WERI-Rb-1 (cell line): ENCODE measurements at places on chromosomes 7 and 10.

DNA sequence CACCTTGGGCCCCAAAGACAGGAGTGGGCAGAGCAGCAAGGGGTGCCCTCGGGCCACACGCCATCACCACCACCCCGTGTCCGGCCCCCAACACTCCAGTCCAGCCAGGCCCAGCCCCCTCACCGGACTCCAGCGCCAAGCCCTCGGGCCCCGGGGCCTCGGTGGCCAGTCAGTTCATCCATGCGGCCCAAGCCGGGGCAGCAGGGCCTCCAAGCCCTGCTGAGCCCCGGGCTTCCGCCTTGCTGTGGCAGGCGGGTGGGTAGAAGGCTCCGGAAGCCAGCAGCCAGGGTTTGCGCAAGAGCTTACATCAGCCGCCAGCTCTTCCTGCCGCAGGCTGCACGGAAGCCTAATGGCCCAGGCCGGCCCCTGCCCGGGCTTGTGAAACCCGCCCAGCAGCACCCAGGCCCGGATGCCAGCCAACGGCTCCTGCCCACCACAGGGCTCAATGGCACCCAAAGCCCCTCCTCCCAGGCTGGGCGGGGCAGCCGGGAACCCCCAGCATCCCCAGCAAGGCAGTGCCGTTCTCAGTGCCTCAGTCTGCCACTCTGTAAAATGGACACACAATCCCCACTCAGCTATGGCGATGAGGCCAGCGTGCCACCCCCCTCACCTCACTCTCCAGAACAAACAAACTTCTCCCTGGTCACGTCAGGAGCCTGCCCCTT lies 26.5 kb downstream of the TNRC18 start:
- DNase-seq = no peak

DNA sequence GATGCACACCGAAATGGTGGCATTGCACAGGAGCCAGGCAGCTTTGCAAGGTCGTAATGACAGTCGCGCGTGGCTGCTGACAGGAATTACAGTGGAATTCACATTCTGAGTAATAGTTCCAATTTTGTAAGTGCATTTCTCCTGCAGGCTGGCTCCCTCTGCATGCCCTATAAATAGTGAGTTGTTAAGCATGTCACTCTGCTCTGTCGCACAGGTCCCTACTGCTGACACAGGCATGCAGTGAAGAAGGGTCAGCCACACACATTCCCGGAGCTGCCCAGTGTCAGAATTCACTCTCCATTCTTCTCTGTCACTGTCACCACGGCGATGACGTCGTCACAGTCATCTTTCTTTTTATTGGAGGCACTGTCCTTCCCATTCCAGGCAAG lies 49.2 kb upstream of the SHH start:
- no peak for DNase-seq

- peak; percentile 78 for DNase-seq
Observed at GRCh38 chr10:78974617-78975317, 94.0 kb upstream of the ZMIZ1 start.

DNA sequence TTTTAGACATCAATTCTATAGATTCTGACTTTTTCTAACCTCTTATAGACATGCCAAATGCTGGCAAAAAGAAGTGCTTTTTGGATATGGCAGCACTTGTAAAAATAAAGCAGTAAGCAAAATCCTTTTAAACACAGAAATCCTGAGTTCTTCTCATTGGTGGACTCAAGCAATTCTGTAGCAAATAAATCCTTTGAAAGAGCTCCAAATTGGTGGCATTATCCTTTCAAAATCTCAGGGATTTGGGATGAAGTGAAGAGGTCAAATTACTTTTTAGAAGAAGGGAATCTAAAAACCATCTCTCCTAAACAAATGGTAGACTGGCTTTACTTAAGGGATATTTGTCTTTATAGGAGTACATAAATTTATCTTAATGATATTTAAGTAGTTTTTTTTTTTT lies 17.5 kb upstream of the ASCC1 start:
- no peak for DNase-seq

- no peak for DNase-seq
Observed at GRCh38 chr7:4683884-4684565, 1.9 kb downstream of the FOXK1 start.

GRCh38 chr7:20798081-20798693 lies 11.5 kb upstream of the SP8 start:
- peak; percentile 80 for DNase-seq
